ENCODE measurements at places on chromosomes 16 and 17. TPM values are rescaled to one million over a fixed set of nuclear protein-coding genes. Genes with fewer than 3 reads are reported as not detected.

DNA sequence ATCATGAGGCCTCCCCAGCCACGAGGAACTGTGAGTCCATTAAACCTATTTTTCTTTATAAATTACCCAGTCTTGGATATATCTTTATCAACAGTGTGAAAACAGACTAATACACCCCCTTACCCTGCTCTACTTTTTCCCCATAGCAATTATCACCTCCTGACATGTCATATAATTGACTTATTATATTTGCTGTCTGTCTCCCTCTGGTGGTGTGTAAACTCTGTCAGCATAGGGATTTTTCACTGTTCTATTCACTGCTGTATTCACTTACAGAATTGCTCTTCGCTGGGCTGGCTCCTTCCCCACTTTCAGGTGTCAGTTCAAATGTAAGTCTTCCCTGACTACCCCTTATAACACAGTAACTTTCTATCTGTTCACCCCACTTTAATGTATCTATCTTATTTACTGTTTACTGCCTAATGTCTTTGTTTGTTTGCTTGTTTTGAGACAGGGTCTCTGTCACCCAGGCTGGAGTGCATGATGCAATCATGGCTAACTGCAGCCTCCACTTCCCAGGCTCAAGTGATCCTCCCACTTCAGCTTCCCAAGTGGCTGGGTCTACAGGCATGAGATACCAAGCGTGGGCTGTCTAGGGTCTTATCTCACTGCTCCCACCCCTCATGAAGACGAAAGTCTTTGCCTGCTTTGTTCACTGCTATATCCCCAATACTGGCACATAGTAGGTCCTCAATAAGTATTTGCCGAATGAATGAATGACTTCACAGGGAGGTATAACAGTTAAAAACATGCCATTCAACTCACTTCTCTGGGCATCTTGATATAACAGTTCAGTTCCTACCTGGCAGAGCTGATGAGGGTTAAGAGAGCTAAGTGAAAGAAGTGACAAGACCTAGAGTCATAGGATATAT, 52.4 kb upstream of the CDH3 start:
- no peak for DNase-seq
- H3K36me3 ChIP-seq, result no peaks in the 10 kb centered on the region
- peaks cover 4% of the 10 kb centered on the region for H3K4me1 ChIP-seq
- H3K27ac ChIP-seq, result no peak overlapping the region

Gene ZNF785
- 16.2 TPM for total RNA-seq

Gene TMEM132E
- total RNA-seq, result 0.53 TPM

Gene ANKRD13B
- total RNA-seq, result 6.6 TPM

DNA sequence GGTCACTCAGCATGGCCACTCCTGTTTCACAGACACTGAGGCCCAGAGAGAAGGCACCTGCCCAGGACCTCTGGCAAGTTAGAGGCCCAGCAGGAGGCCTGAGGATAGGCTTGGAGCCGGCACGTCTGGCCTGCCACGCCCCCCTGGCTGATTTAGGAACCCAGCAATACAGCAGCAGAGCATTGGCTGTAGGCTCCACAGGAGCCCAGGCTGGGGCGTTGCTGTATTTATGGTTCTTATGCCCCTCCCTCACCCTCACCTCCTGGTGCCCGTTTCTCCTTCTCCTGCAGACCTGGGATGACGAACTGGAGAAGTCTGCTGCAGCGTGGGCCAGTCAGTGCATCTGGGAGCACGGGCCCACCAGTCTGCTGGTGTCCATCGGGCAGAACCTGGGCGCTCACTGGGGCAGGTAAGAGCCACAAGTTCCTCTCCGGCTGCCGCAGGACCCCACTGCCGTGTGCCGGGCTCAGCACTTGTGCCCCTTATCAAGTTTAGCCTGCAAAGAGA, 25.8 kb downstream of the CRISPLD2 start:
- DNase-seq, result peak; percentile 28
- no peak overlapping the region for H3K27ac ChIP-seq
- H3K4me1 ChIP-seq, result no peaks in the 10 kb centered on the region
- no peak overlapping the region for H3K4me3 ChIP-seq

DNA sequence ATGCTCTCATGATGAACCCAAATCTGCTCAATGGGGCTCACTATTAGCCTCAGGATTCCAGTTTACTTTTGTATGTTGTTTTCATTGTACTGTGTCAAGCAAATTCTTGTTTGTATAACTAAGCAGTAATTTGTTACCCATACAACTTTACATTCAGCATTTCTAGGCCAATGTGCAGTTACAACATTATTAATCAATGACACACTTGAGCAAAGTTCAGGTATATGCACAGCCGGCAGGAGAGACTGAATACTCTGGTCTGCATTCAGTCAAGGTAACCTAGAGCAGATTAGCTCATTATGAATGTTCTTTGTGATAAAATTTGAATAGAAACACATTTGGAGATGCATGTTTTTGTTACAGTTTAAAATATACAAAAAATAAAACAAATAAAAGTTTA, 2.2 kb upstream of the MYO1D start:
- H3K27ac ChIP-seq, result no peak overlapping the region
- no peaks in the 10 kb centered on the region for H3K36me3 ChIP-seq
- no peak for DNase-seq
- peaks cover 21% of the 10 kb centered on the region for H3K4me1 ChIP-seq

DNA sequence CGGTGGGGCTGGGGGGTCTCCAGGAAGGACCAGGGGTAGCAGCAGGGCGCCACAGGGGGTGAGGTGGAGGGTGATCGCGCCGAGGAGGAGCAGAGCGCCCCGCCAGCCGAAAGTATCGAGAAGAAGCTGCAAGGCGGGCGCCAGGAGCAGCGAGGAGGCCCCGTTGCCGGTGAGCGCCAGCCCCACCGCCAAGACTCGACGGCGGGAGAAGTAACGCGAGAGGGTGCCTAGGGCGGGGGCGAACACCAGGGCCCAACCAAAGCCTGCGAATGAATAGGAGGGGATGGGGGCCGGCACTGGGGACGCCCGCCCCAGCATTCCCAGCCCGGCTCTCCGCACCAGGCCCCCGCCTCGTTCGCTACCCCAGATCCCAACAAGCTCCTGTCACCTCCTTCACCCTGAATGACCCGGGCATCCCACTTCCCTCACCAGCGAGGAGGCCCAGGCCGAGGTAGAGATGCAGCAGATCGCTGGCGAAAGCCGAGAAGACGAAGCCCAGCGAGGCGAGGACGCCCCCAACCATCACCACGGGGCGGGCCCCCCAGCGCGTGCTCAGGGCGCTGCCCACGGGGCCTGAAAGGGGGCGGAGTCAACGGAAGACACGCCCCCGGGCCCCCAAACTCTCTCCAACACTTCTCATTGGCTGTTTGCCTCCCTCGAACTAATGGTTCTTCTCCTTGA, 1.3 kb downstream of the SLC16A11 start:
- H3K27me3 ChIP-seq, result peaks cover 28% of the 10 kb centered on the region
- DNase-seq, result no peak
- peaks cover 29% of the 10 kb centered on the region for H3K4me1 ChIP-seq
- H3K36me3 ChIP-seq, result no peaks in the 10 kb centered on the region
- peak overlapping the region; percentile 58 for H3K4me3 ChIP-seq

DNA sequence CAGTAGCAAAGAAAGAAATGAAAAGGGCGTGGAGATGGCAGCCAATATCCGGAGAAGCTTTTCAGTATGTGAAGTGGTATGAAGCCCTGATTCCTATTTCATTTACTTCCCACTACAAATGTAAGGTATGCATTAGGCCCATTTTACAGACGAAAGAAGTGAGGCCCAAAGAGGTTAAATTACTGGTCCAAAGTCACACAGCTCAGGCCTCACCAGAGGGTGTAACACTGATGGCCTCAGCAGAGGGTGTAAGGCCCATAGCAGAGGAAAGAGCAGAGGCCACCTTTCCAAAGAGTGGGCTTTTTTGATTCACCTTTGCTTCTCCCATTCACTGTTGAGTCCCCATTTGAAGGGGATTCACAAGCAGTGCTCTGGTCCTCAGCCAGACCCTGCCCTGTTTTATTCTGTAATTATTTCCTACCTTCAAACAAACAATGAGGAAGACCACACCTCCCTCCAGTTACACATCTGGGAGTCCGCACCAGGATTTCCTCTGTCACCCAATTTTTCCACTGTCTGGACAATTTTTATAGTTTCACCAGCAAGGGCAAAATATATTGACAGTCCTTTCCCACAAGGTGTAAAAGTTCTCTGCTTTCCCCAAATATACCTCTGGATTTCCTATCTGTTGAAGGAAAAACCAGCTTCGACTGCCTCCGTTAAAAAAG, 7.1 kb downstream of the ZFHX3 start:
- H3K27me3 ChIP-seq, result no peaks in the 10 kb centered on the region
- H3K4me1 ChIP-seq, result peaks cover 55% of the 10 kb centered on the region
- no peak overlapping the region for H3K4me3 ChIP-seq
- DNase-seq, result no peak
- H3K36me3 ChIP-seq, result no peaks in the 10 kb centered on the region

Gene SLC16A13
- 9.9 TPM for total RNA-seq

GRCh38 chr17:3798273-3799180, 2.5 kb downstream of the ITGAE start:
- no peak for DNase-seq
- peak overlapping the region; percentile 64 for H3K27ac ChIP-seq
- H3K4me1 ChIP-seq, result peaks cover 36% of the 10 kb centered on the region
- H3K36me3 ChIP-seq, result no peaks in the 10 kb centered on the region
- peak overlapping the region; percentile 11 for H3K4me3 ChIP-seq
